Spleen (tissue), 13 donors: ENCODE measurements at places on chromosomes 7 and 10.

GRCh38 chr10:130049987-130050386 lies 60.6 kb downstream of the C10orf143 start:
- DNase-seq: no peak

DNA sequence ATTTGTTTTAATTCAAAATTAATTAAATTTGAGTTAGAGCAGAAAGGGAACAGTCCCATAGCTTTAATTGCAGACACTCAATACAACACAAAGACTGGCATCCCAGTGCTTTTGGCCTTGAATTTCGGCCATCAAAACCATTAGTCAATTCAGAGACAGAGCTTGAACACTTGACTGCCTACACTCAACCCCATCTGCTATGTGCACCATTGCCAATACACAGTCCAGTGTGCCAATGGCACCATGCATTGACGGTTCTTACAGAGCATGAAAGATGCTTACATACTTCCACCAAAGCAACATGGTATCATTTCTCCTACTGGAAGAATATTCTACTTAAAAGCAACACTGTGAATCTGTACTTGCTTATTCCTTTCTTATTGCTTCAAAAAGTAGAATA lies 43.6 kb upstream of the LRRTM3 start:
- DNase-seq: no peak

- no peak for DNase-seq
These were observed 4.5 kb downstream of the LYZL2 start for GRCh38 chr10:30625080-30625479.

- no peak for DNase-seq
These were observed 3.9 kb upstream of the ATP6V0E2 start for GRCh38 chr7:149869867-149870266.

- DNase-seq: no peak
These were observed 4.1 kb downstream of the NEUROD6 start for GRCh38 chr7:31336202-31337001.

- no peak for DNase-seq
These were observed 3.7 kb downstream of the PLXNA4 start for GRCh38 chr7:132572526-132572925.

DNA sequence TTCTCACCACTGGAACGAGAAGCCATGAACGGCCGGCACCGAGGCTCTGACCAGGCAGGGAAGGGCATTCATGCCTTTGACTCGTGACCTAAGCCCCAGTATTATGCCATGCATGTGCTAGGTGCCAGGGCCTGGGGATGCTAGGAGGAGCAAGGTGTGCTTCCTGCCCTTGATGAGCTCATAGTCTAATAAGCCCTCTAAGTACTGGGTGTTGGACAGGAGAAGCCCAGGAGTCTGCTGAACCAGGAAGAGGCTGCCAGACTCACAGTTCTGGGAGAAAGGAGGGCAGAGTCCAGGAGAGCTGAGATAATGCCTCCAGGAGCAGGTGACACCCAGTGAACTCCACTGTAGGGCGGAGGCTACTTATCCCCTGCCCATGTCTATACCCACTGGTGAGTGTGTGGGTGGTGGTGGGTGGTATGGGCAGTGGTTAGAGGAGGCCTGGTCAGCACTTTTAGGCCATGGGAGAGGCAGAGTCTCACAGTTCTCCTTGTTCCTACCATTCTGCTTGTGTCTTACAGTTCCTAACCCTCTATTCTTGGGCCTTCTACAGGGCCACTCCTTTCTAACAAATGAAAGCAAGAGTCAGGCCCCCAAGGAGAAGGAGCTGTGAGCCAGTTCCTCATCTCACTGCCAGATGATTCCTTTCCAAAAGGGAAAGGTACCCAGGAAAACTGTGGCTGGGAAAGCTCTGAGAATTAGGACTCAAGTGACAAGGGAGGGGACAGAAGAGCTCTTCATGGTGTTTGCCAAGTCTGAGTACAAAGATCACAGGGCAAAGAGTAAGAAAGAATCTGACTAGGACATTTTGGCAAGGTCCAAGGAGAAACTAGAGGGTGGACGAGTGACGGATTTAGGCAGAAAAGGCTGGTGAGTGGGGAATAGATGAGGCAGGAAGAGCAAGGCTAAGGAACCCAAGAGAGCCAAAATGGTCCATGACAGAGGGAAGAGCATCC lies 3.6 kb upstream of the MXI1 start:
- no peak for DNase-seq

- DNase-seq: no peak
These were observed 4.8 kb downstream of the FEZF1 start for GRCh38 chr7:122299624-122300210.

DNA sequence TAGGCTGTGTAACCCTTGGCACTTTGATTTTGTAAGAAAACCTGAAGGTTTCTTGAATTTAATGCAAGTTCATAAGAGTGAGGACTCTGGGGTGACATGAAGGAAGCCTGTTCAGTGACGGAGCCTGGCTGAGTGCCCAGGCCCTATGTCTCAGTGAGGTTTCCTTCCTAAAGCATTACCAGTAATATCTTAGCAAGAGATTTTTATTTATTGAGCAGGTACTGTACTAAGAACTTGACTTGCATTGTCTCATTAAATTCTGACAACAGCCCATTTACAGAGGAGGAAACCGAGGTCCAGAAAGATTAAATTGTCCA lies 197.2 kb downstream of the HECW1 start:
- no peak for DNase-seq

DNA sequence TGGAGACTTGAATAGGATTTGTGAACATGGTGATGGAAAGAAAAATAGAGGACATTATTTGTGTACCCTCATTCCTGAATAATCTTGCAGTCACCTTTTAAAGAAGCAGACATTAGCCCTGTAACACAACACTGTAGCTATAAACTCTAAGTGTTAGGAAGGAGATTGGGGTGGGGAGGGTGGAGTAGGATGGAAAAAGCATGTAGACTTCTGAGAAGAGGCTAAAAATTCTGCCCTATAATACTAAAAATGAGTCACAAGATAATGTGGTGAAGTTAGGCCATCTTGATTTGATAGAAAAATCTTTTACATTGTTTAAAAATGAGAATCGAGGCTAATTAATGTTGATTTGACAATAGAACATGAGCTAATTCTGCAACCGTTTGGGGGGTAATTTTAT lies 128.8 kb downstream of the LCOR start:
- DNase-seq: no peak

DNA sequence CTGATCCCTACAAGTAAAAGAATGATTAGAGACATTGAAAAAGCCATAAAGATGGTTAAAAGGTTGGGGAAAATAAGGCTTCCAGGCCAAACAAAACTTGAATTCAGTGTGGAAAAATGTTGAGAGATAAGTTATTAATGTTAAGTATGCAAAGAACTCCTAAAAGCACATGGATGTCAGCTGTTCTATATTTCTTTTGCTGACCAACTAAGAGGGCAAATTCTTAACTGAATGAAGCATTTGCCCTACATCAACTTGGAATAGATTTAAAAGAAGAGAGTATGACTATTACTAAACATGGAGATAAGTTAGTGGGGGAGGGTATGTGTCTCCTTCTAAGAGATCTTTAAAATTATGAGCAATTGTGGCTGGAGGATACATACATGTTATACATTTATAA lies 124.8 kb downstream of the KIAA1217 start:
- no peak for DNase-seq

DNA sequence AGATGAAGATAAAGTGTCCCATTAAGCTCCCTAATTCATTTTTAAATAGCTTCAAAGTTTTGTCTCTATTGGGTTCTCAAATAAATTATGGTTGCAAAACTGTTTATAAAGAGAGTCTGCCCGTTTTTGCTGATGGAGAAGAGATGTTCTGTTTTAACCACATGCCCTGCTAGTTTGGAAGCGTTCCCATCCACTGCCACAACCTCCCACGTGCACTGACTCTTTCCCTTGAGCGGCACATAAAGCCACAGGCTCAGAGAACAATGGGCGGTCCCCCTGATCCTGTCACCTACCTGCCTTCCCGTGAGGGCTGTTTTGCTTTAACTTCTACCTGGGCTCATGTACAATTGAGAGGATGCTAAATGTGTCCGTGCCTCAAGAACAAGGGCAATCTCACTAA lies 65.5 kb downstream of the CPVL start:
- DNase-seq: no peak

DNA sequence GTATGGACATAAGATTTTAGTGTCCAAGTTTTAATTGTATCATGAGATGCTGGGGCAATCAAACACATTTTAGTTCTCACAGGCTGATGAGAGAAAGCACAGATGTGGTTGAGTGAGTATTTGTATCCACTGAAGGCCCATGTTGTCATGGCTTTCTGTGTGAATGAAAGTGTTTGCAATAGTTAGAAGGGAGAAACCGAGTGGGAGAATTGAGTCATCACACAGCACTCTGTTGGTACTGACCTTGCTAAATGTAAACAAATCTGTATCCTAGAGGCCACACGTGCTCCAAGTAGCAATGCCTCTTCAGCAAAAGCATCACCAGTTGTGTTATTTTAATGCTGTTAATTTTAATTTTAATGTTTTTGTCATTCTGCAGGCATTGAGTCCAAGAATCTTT lies 121.2 kb downstream of the EMX2 start:
- no peak for DNase-seq

DNA sequence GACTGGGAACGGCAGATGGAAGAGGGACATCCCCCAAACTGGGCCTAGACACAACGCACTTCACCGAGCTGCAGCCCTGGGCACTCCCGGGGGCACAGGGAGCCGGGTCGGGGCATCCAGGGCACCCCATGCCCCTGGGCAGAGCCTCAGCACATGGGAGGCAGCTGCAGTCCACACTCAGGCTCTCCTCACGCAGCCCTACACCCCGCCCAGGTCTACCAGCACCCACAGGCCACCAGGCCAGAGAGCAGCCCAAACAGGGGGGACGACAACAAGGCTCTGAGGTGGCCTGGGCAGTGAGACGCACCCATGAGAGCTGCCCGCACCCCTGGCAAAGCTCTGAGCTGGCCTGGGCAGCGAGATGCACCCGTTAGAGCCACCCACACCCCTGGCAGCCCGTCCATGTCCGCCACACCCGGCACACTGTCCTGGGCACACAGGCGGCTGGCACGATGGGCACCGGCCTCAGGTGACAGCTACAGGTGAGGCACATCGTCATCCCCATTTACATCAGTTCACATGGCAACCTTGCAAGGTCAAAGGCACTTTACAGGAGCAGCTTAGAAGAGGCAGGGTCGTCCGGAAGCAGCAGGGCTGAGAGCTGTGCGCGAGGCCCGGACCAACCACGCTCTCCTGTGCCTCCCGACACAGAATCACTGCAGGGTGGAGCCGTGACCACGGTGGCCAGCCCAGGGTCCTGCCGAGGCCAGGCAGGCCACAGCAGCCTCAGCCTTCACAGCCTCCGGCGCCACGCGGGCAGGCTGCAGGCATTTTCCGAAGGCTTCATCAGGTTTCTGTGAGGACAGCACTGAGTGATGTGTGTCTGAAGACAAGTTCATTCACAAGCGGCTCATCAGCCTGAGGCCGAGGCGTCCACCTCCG lies 228.6 kb downstream of the MAD1L1 start:
- DNase-seq: peak; percentile 68

DNA sequence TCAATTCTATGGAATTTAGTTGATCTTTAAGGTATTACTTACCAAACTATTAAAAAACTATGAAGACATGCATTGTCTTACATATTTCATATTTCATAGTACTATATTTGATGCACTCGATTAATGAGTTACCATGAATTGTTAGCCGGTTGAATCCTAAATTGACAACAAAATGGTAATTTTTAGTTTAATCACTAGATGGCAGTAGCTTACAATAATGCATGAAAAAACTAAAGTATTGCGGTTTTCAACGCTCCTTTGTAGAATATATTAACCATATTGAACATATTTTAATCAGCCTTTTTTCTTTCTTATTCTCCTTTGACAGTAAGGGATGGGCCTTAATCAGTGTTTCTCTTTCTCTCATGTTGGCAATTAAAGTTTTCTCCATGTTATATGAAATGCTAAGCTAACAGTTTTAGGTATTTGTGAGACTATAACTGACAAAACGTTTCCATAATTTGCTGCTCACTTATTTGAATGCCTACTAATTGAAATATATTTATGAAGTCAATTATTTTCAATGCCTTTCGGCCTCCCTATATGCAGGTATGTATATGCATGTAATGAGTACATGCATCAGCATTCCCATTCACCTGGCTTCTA lies 48.5 kb upstream of the ARL4A start:
- DNase-seq: no peak

- DNase-seq: no peak
These were observed 55.0 kb downstream of the PODXL start for GRCh38 chr7:131501422-131501821.

DNA sequence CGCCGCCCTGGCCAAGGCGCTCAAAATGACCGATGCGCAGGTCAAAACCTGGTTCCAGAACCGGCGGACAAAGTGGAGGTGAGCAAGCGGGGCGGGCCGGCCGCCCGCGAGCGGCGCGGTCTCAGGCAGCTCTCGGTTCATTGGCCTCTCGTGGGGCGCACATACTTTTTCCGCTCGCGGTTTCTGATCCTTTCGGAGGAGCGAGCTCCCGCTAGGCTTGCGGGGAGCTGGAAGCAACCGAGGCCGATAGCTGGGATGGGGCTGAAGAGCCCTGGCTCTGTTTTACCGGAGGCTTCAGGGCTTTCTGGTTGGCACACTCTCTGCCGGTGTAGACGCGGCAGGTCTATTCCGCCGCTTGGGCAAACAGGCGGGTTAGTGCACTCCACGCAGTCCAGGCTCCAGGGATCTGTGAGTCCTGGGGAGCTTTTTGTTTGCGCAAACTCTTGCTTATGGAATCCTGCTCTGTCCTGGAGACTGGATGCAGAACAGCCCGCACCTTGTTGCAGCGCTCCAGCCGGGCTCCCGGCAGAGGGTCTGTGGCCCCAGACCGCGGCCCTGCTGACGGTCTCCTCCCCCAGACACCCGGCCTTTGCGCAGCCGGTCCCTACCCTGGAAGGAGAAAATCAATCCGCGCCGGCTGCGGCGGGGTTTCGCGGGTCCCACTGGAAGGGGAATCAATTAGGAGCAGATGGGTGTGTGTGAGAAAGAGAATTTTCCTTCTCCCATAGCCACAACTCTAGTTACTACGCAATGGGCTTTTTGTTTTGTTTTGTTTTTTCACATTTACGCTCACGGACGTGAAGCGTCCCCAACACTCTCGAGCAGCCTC lies 3.4 kb downstream of the TLX1 start:
- no peak for DNase-seq

- DNase-seq: no peak
These were observed 92.6 kb downstream of the MAPK8 start for GRCh38 chr10:48399056-48399541.

DNA sequence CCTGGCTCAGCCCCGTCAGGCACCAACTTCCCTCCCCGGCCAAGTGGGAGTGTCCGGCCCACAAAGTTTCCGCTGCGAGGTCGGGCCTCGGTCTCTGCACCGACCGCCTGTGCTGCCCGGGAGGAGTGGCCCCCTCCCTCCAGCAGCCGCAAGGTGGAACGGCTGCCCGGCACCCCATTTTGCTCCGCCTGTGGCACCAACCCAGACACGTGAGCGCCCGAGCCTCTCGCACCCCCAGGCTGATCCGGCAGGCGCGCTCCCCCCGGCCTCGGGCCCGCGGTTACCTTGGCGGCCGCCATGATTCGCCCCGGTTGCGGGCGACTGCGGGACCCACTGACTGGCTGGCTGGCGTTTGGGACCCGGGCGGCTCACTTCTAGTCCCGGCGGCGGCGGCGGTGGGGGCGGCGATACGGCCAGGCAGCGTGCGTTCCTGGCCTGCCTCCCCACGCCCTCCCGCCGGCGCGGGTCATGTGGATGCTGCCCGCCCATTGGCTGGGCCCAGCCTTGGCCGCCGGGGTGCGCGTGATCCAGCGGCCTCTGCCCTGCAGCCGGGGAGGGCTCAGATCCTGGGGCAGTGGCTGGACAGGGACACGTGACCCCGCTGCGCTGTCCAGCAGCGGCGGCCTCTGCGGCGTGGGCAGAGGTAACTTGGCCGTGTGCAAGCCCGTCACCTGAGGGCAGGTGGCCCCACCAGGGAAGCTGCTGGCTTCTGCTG lies at the start of gene SLC25A13:
SLC25A13 (minus strand) TSS at position 441 of the 715 bp plus-strand sequence; CDS start at position 299, 142 bp downstream.
- DNase-seq: peak; percentile 97
